ENCODE measurements at places on chromosomes 16 and 17.

DNA sequence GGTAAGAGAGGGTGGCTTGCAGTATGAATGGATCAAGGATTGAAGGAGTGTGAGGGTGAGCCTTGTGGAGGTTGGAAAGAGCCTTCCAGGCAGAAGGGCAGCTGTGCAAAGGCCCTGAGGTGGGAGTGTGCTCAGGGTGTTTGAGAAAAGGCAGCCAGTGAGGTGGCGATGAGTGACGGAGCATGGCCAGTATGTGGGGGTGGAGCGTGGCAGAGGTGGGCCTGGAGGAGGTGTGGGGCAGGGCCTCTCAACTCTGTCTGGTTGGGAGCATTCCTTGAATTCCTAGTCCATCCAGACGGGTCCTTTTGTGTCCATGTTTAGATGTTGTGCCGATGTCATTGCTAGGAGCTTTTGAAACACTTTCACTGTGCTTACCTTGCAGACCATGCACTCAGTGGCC lies 51.3 kb downstream of the EPN2 start:
- no peak for DNase-seq

DNA sequence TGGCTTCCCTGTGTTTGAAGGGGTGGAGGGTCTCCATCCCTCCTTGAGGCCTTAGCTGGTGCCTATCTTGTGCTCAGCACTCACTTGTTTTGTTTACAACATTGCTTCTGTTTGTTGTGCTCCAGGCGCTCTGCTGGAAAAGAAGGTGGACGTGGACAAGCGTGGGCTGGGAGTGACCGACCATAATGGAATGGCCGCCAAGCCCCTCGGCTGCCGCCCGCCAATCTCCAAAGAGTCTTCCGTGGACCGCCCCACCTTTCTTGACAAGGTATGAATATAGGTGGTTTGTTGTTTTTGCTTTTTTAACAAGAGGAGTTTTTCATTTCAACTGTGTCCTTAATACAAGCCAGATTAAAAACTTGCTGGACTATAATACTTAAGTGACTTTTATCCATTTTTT lies 53.5 kb downstream of the TMC6 start:
- no peak for DNase-seq

DNA sequence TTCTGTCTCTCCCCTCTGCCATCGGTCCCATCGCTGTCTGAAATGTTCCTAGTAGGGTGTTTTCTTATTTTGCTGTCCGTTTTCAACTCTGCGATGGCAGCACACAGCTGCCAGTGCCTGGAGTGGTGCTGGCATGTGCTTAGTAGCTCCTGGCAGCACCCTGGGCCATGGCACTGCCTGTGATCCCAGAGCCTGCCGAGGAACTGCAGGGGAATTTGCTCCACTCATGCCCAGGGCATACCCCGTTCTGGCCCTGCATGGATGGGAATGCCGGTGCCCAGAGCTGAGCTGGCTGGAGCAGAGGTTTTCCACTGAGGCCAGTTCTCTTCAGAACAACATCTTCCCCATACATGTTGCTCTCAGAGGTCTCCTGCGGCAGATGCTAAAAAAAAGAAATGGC lies 43.1 kb downstream of the GPT2 start:
- DNase-seq: no peak

GRCh38 chr17:82255402-82255972 lies 18.0 kb downstream of the CSNK1D start:
- no peak for DNase-seq

- DNase-seq: no peak
These were observed 20.0 kb downstream of the SBK1 start for GRCh38 chr16:28312327-28312726.
